ENCODE measurements at places on chromosomes 11 and 22. TPM values are rescaled to one million over a fixed set of nuclear protein-coding genes. Genes with fewer than 3 reads are reported as not detected.

ARCN1 gene
- 129 TPM for total RNA-seq

SVIP gene
- 15.5 TPM for total RNA-seq

MN1 gene
- total RNA-seq: 2.1 TPM

BRSK2 gene
- not detected for total RNA-seq

RIMBP3C gene
- 0.05 TPM for total RNA-seq

CAPRIN1 gene
- 166 TPM for total RNA-seq
